Right cardiac atrium (tissue), 5 donors: ENCODE measurements at places on chromosomes 11 and 22. TPM values are rescaled to one million over a fixed set of nuclear protein-coding genes. Genes with fewer than 3 reads are reported as not detected.

Gene PATE4
- not detected for total RNA-seq

DNA sequence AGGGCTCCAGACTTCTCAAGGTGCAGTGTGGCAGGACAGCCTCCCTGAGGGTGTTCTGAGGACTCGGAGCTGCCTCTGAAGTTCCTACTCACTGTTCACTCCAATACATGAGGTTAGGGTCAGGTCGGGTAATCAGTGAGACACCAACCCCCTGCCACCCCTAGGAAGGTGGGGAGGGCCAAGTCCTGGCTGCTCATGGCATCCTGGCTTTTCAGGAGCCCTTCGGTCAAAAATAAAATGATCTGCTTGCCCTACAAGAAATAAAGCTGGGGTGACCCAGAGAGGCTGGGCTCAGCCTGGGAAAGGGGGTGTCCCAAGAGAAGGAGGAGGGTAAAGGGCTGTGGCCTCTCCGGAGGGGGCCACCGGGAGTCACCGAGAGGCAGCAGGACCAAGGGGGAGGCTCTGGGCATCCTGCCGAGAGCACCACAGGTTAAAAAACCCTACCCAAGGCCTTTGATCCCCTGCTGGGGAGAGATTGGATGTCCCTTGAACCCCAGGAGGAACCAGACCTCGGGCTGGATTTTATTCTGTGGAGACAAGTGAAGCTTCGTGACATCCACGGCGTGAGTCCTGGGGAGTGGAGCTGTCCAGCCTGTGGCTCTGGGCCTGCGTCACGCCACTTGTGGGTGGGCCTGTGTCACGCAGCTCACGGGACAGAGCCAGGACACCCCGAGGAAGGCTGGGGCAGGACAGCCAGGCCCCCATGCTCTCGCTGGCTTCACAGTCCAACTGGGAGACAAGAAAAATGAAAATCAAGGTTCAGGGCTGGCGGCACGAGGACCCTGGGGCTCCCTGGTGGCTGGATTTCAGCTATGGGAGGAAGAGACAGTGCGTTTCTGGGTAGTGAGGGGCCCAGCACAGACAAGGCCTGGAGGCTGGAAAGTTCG, 102.2 kb upstream of the FGF3 start:
- DNase-seq: no peak

- DNase-seq: no peak
Observed at GRCh38 chr11:15159085-15159484, 44.4 kb downstream of the INSC start.

DNA sequence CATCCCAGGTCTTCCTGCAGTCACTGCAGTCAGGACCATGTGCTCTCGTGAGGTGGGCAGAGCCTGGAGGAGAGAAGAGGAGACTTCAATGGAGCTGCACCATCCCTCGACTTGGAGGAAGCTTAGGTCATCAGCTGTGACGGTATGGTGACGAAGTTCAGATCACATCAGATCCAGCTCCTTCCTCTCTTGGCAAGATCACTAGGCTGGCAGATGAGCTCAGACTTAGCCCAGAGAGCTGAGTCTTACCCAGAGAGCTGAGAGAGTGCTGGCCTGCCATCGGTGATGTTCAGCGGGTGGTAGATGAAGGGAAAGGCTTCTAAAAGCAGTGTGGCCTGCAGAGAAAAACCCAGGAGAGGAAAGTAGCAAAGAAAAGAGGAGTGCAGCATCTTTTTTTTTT, 1.8 kb upstream of the SLC15A3 start:
- no peak for DNase-seq

Gene OR10G6
- not detected for total RNA-seq
